RPMI8226 (cell line): ENCODE measurements at places on chromosomes 6 and 20.

GRCh38 chr20:23019403-23019802, 15.7 kb upstream of the SSTR4 start:
- peak; percentile 28 for DNase-seq

- DNase-seq, result no peak
Observed at GRCh38 chr6:13698715-13699114, 12.9 kb downstream of the RANBP9 start.

GRCh38 chr6:54935739-54936138, 89.2 kb downstream of the FAM83B start:
- DNase-seq, result no peak

DNA sequence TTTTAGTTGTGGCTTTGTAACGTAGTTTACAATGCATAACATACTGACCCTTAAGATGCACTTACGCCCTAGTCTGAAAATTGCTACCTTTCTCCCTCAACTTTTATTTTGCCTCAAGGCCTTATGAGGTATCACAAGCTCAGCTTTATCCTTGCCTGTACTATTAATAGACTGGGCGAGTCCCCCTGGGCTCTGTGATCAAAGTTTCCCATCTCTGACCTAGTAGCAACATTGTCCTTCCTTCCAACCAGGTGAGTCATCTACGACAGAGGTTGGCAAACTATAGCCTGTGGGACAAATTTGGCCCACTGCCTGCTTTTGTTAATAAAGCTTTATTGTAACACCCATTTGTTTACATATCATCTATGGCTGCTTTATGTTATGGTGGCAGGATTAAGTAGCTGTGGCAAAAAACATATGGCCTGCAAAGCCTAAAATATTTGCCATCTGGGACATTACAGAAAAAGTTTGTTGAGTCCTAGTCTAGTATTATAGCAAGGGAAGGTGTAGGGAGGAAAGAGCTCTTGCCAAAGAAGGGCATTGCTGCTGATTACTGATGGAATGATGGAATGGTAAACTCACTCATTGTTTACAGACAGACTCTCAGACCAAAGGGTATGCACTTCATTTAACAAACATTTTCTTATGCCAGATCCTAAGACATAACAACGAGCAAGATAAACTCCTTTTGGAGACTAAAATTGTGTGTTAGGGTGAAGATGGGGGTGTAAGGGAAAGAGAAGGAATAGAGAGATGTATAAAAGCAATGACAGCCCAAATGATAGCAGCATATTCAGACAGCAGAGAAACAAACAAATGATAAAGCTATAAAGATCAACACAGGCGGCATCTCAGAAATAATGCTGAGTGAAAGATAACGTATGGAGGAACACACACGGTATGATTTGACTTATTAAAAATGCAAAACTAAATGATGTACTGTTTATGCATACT, 74.2 kb downstream of the SLC22A23 start:
- peak; percentile 84 for DNase-seq

- no peak for DNase-seq
Observed at GRCh38 chr6:116922853-116923548, 46.0 kb downstream of the RFX6 start.

- no peak for DNase-seq
Observed at GRCh38 chr6:10584607-10585006, 63.5 kb downstream of the GCNT2 start.

DNA sequence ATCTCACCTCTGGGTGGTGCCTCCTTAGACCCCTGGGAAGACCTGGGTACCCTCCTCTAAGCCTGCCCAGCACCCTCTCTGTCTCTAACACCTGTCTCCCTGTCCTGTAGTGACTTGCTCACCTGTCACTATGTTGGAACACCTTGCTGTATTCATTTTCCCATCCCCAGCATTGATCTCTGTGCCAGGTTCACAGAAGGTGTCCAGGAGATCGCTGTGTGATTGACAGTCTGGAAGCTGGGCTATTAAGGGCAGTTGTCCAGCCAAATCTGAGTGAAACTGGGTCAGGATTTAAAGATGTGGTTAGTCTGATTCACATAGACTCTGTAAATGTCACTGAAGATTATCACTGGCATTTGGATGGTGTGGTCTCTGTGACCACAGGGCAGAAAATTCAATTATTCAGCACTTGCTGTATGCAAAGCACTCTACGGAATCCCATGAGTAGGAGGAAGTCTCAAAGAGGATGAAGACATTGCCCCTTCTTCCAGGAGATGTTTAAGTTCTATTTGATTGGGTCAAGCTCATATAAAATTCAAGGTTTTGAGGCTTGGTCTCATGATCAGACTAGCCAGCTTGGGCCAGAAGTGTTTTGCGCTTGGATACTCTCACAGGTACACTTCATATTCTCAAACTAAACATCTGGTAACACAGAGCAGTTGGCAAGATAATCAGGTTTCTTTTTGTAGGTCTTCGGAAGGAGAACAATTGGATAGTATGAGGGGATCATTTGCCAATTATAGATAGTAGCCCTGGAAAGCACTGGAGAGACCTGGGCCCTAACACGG, 57.8 kb upstream of the TAGAP start:
- no peak for DNase-seq
